Spinal cord (tissue), 10 donors: ENCODE measurements at places on chromosomes 11 and 22.

DNA sequence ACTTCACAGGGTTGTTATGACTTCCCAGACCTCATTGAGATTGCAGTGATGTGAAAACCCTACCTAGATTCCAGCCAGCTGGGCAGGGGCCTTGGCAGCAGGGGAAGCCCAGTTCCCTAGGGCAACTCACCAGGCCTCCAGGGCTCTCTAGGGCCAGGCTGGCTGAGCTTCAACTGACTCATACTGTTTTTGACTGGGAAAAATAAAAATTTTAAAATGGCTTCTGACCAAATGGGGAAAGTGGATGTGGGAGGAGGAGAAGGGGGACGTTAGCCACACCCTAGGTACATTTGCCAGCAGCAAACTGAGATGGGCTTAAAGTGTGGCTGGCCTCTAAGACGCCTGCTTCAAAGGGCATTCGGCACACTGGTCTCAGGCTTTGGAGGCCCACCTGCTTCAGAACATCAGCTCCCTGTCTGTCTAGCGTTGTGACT lies 39.0 kb downstream of the BMAL1 start:
- no peak for DNase-seq

- DNase-seq: no peak
Measured at GRCh38 chr11:46119352-46120216, 1.7 kb downstream of the PHF21A start.

GRCh38 chr11:19092850-19093249 lies 24.1 kb upstream of the ZDHHC13 start:
- no peak for DNase-seq

DNA sequence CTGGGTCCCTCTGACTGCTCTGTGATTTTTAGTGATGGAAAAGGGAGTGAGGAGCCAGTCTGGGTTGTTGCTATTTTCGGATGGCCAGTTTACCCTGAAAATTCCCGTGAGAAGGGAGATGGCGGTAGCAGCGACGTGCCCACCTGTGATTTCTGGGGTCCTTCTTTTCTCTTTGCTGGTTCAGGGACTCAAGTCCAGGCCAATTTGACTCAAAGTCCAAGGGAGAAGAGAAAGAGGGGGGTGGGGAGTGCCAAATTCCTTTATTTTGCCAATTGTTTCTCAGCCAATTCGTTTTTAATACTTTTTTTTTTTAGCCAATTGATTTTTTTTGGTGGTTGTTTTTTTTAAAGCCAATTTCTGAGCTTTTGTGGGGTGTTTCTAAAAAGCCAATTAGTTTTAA lies 6.9 kb downstream of the IGF2 start:
- DNase-seq: no peak

GRCh38 chr11:64251753-64252002 lies 348 bp downstream of the PLCB3 start:
- DNase-seq: no peak

DNA sequence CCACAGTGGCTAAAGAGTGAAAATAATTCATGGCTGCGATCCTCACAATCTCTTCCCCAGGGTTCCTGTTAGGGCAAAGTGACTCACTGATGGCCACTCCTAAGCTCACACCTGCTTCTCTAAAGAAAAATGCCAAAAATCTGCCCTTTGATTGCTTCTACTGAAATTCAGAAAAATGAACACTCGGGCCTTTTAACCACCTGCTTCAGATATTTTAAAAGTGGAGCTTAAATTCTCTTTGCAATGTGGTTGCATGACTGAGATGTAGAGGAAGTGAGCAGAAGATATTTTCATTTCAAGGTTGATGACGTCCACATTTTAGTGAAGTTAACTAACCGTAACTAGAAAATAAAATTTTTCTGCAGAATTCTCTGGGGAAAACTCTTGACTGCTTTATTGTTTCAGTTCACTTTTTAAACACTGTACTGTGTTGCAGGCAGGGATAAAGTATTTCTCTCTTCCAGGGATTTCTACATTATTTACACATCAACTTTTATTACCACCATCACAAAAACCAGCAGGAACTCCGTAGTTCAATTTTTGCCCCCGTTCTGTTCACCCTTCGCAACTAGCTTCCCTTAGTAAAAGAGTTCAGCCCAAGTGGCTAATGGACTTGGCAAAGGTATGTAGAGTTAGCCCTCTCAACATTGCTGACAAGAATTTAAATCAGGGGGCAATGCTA lies 8.5 kb downstream of the RAB30 start:
- peak; percentile 33 for DNase-seq

DNA sequence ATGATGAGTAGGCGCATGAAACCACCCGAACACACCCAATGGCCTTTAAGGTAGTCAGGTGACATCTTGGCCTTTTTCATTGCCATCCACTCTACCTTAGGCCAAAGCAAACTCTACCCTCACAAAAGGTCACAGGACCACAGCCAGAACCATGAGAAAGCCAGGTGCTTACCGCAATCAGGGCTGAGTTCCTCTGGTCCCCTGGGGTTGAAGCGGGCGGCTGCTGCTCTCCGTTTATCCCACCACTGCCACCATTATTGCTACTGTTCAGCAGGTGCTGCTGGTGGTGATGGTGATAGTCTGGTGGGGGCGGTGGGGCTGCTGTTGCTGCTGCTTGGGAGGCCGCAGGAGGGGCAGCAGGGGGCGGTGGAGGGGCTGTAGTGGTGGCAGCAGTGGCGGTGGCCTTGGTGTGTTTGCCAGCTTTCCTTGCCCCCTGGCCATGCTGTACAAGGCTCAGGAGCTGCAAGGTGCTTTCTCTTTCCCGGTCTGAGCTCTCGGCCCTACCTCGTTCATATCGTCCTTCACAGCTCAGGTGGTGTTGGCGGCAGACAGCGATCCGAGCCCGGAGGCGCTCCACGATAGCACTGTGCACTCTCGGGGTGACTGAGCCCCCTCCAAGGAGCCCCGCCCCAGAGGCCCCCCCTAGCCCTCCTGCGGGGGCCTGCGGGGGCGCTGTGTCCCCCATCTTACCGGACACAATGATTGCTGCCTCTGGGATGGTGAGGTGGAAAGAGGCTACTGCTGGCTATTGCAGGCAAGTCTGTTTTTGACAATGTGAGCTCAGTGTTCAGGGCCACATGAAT lies 1.6 kb downstream of the MAML2 start:
- DNase-seq: no peak

GRCh38 chr11:63535734-63536133 lies 874 bp upstream of the PLAAT4 start:
- DNase-seq: no peak

DNA sequence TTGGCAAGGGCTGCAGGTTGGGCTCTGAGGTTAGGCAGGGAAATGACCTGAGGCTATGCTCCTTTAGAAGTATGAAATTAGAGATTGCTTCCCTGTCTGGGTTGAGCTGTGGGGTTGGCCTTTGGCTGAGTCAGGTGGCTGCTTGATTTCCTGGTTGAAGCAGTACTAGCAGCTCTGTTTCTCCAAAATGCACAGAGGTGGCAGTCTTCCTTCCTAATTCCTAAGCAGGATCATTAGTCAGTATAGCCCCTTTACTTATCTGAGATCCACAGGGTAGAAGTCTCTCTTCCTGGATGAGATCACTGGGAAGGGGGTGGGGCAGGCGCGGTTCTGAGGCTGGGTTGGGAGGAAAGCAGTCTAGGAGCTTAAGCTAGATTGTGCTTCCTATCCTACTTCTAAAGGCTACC lies 1917.5 kb downstream of the LRRC4C start:
- no peak for DNase-seq

DNA sequence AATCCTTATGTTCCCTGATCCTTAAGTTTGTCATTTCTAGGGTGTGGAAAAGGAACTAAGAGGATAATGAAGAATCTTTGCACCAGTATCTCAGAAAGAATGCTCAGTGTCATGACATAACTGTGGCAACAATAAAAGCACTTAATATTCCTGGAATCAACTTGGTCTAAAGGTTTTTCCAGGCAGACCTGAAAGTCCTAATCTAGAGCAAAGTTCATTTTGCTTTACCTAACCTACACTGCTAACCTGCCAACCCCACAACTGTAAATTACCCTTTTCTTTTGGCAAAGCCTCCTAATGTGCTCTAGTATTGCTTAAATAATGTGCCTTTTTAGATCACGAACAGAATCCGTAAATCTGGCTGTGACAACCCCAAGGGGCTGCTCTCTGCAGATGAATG lies 82.5 kb downstream of the AMBRA1 start:
- DNase-seq: no peak

GRCh38 chr11:111922803-111923202 lies 4.1 kb downstream of the C11orf52 start:
- DNase-seq: no peak

- DNase-seq: no peak
Measured at GRCh38 chr11:126604461-126604860, 249.0 kb downstream of the ST3GAL4 start.

DNA sequence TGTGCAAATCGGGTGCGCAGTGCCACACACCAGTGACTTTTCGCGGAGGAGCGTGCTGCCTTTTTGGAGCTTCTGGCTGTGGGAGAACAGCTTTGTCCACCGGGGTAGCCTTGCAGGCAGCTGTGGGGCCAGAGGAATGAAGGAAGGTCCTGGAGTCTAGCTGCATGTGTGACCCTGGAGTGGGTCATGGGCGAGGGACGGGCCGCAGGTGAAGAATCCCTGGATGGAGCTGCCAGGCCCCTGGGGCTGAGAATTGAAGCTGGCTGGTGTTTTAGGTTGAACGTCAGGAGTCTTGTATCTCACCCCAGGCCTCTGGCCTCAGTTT lies 8.6 kb downstream of the CCND1 start:
- DNase-seq: no peak

DNA sequence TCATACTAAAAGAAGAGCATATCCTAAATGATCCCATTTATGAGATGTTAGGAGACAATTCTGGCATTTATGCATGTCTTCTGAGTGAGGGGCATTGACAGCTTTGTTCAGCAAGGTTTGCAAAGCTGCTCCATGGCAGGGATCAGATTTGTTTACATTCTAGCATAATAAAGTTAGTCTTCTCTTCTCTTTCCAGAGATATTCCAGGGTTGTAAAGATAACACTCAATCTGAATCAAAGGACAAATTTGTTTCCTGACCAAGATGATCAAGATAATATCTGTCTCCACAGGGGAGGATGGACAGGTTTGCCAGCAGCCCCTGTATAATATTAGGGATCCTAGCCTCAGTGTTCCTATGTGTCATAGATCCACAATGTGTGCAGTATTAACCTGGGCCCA lies 77.5 kb upstream of the ZC3H12C start:
- no peak for DNase-seq
